ENCODE measurements at places on chromosomes 5 and 9. TPM values are rescaled to one million over a fixed set of nuclear protein-coding genes. Genes with fewer than 3 reads are reported as not detected.

The FBXO4 gene
- 18.8 TPM for polyA plus RNA-seq

The CA9 gene
- polyA plus RNA-seq: 0.58 TPM

The SIGMAR1 gene
- 43.9 TPM for polyA plus RNA-seq

The TMEM232 gene
- 7.3 TPM for polyA plus RNA-seq
